Naive thymus-derived CD4-positive, alpha-beta T cell (primary cell): ENCODE measurements at places on chromosomes 4 and X. TPM values are rescaled to one million over a fixed set of nuclear protein-coding genes. Genes with fewer than 3 reads are reported as not detected.

GRCh38 chr4:173486714-173487392, 43.2 kb downstream of the HAND2 start:
- no peak overlapping the region for H3K27ac ChIP-seq
- H3K4me1 ChIP-seq: no peaks in the 10 kb centered on the region
- no peaks in the 10 kb centered on the region for H3K27me3 ChIP-seq
- no peaks in the 10 kb centered on the region for H3K36me3 ChIP-seq

GRCh38 chr4:36187723-36188333, 56.5 kb downstream of the ARAP2 start:
- no peak for DNase-seq
- H3K4me1 ChIP-seq: peaks cover 5% of the 10 kb centered on the region
- no peaks in the 10 kb centered on the region for H3K36me3 ChIP-seq
- H3K27ac ChIP-seq: no peak overlapping the region
- no peak overlapping the region for H3K4me3 ChIP-seq

- H3K4me3 ChIP-seq: no peak overlapping the region
- H3K27ac ChIP-seq: no peak overlapping the region
- DNase-seq: no peak
- H3K4me1 ChIP-seq: no peaks in the 10 kb centered on the region
- no peaks in the 10 kb centered on the region for H3K27me3 ChIP-seq
These were observed 88.9 kb downstream of the RS1 start for GRCh38 chrX:18582910-18583493.

DNA sequence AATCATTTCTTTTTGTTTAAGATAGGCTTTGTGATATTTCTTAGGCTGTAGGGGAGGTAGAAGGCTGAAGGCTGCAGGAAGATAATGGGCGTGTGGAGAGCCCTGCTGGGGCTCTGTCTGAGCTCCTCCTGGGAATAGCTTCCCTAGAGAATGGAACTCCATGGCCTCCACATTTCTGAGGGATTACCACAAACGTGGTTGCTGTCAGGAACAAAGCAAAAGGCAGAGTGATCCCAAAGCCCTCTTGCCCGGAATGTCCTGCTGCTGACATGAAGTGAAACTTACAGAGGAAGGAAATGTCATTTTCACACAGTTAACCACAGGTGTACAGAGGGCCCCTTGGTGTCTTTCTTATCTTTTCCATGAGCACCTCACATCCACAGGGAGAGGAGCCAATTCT, 89.3 kb downstream of the DDIT4L start:
- no peak for DNase-seq
- H3K36me3 ChIP-seq: no peaks in the 10 kb centered on the region
- H3K27ac ChIP-seq: no peak overlapping the region
- no peak overlapping the region for H3K4me3 ChIP-seq

GRCh38 chr4:168503652-168504362, 7.0 kb downstream of the PALLD start:
- no peak overlapping the region for H3K27ac ChIP-seq
- H3K27me3 ChIP-seq: no peaks in the 10 kb centered on the region
- H3K4me3 ChIP-seq: no peak overlapping the region
- DNase-seq: no peak

- DNase-seq: no peak
- H3K27ac ChIP-seq: no peak overlapping the region
- H3K27me3 ChIP-seq: no peaks in the 10 kb centered on the region
- no peaks in the 10 kb centered on the region for H3K4me1 ChIP-seq
- H3K36me3 ChIP-seq: no peaks in the 10 kb centered on the region
- H3K4me3 ChIP-seq: no peak overlapping the region
These were observed 53.6 kb downstream of the FHIP1A start for GRCh38 chr4:151462554-151462953.

DNA sequence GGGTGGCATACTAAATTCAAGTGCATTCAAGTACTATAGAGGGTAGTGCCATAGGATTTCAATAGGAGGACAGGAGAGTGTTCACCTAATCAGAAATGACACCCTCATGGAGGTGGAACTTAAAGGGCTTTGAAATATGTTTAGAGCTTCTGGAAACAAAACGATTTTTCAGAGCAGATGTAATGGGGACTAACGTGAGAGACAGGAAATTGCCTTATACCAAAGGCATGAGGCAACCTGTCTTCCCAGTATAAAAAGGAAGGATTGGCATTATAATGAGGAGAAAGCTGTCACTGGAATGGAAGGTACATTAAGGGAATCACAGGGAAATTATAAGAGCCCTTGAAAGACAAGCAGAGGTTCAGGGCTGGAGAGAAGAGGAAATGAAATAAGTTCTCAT, 116.3 kb upstream of the PNPLA4 start:
- H3K36me3 ChIP-seq: no peaks in the 10 kb centered on the region
- H3K4me1 ChIP-seq: no peaks in the 10 kb centered on the region
- H3K4me3 ChIP-seq: no peak overlapping the region
- no peak overlapping the region for H3K27ac ChIP-seq

GRCh38 chr4:102301167-102301566, 44.1 kb downstream of the SLC39A8 start:
- no peak overlapping the region for H3K4me3 ChIP-seq
- DNase-seq: no peak
- no peaks in the 10 kb centered on the region for H3K27me3 ChIP-seq
- no peaks in the 10 kb centered on the region for H3K4me1 ChIP-seq

GRCh38 chr4:37535872-37536271, 150.3 kb downstream of the RELL1 start:
- H3K4me3 ChIP-seq: no peak overlapping the region
- H3K36me3 ChIP-seq: no peaks in the 10 kb centered on the region
- H3K4me1 ChIP-seq: no peaks in the 10 kb centered on the region
- no peak overlapping the region for H3K27ac ChIP-seq
- no peak for DNase-seq

DNA sequence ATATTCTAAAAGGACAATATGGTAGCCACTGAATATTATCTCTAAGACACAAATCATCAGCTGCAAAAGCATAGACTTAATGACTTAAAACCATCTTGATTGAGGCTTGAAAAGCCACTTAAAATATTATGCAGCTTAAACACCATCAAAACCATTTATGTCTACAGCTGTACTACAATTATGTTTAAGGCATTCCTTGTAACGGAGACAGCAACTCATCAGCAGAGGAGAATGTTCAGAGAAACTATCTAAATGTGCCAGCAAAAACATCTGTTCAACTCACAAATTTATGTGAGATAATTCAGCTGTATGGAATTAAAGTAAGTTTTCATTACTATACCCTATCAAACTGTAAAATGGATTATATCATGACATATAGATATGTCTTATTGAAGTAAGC, 147.9 kb upstream of the CTSO start:
- no peaks in the 10 kb centered on the region for H3K36me3 ChIP-seq
- no peak overlapping the region for H3K27ac ChIP-seq
- no peak overlapping the region for H3K4me3 ChIP-seq
- H3K27me3 ChIP-seq: no peaks in the 10 kb centered on the region
- no peak for DNase-seq

DNA sequence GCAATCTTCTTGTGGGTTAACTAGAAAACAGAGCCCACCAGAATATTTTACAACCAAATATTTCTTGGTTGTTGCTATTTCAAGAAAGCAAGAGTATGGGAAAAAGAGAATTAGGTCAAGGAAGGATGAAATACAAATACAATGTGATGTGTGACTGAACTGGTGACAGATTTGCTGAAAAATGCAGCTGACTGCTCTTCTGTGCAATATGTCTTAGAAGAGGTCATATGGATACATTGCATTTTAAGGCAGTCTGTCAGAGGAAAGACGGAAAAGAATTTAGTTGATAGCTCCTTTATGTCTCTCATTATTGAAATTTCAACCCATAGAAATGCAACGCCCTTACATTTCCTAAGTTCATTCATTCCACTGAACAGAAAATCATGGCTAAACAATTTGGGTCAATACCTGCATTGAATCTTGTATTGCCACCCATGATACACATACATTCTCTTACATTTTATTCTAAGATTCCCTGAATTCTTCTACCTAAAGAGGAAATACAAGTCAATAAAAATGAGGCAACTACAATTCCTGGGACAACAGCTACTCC, 423.1 kb downstream of the ADAM29 start:
- H3K4me1 ChIP-seq: no peaks in the 10 kb centered on the region
- no peak overlapping the region for H3K27ac ChIP-seq
- no peak for DNase-seq
- H3K27me3 ChIP-seq: no peaks in the 10 kb centered on the region
- H3K4me3 ChIP-seq: no peak overlapping the region

GRCh38 chr4:152356428-152357034, 179.4 kb downstream of the FBXW7 start:
- H3K27me3 ChIP-seq: no peaks in the 10 kb centered on the region
- no peak overlapping the region for H3K27ac ChIP-seq
- peaks cover 8% of the 10 kb centered on the region for H3K4me1 ChIP-seq
- H3K36me3 ChIP-seq: no peaks in the 10 kb centered on the region
- H3K4me3 ChIP-seq: no peak overlapping the region
- no peak for DNase-seq

DNA sequence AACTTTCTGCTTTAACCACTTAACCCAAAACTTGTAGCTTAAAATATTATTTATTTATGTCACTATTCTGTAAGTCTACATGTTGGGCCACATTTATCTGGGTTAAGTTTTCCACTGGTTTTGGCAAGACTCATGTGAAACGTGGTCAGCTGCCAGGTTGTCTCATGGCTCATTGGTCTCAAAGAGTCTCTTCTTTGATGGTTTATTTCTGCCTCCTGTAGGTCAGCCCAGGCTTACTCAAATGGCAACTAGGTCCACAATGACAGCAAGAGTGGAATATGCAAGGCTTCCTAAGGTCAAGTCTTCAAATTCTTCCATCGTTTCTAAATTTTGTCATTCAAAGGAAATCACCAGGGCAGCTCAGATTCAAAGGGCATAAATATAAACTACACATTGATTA, 828.7 kb downstream of the PCDH7 start:
- no peaks in the 10 kb centered on the region for H3K27me3 ChIP-seq
- H3K36me3 ChIP-seq: no peaks in the 10 kb centered on the region
- no peak overlapping the region for H3K4me3 ChIP-seq
- H3K27ac ChIP-seq: no peak overlapping the region
- no peaks in the 10 kb centered on the region for H3K4me1 ChIP-seq

DNA sequence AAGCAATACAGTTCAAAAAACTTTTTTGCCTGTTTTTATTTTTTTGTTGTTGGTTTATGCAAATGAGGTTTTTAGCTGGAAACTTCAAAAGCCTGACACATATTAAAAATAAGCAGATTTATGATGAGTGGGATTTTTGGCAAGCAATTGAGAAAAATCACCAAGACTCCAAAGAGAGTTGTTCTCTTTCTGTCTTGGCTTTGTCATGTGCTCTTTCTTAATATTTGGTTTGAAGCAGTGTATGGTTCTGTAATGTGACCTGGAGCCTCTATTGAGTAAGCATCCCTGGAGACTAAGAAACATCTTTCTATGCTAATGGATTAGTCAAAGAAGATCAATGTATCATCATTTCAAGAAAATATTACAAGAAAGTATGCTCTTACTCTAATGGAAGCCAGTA, 11.7 kb downstream of the TRIM2 start:
- H3K4me3 ChIP-seq: no peak overlapping the region
- DNase-seq: no peak
- H3K36me3 ChIP-seq: no peaks in the 10 kb centered on the region

- H3K4me3 ChIP-seq: no peak overlapping the region
- no peaks in the 10 kb centered on the region for H3K4me1 ChIP-seq
These were observed 59.5 kb downstream of the PGRMC2 start for GRCh38 chr4:128227991-128228571.

DNA sequence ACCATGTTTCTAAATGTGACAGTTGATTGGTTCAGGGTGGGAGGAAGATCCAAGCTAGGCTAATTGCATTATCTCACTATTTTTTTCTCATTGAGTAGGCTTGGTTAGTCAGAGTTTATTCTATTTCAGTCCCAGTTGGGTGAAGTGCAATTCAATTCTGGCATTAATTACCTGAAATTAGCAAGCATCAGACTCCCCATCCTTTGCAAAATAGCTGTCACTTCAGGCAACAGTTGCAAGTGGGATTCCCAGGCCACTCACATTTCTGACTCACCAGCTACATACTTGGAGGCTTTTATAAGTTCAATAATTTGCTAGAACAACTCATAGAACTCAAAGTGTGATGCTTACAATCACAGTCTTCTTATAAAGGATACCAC, 155.8 kb upstream of the HAND2 start:
- H3K27ac ChIP-seq: no peak overlapping the region
- no peak overlapping the region for H3K4me3 ChIP-seq
- no peaks in the 10 kb centered on the region for H3K36me3 ChIP-seq
- H3K4me1 ChIP-seq: no peaks in the 10 kb centered on the region
- no peak for DNase-seq

DNA sequence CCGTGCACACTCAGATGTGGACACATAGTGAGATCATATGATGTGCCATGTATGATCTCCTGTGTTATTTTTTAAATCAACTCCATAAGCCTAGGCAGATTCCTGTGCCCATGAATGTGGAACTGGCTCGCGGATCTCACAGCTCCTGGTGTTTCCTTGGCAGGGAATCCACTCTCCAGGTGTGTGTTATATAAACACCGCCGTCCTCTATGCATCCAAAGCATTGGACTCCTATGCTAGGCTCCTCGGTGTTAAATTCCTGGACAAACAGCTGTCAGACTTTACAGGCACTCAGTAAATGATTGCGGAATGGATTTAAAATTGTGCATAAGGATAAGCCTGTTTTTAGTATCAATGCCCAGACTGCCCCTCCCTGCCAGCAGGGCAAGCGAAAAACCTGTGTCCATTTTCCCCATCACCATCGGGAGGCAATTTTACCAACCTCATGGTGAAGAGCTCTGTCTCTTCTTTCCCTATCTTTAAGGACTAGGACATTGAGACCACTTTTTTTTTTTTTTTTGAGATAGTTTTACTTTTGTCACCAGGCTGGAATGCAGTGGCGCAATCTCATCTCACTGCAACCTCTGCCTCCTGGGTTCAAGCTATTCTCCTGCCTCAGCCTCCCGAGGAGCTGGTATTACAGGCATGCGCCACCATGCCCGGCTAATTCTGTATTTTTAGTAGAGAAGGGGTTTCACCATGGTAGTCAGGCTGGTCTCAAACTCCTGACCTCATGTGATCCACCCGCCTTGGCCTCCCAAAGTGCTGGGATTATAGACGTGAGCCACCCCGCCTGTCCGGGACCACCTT, 23.6 kb upstream of the GPR78 start:
- H3K27me3 ChIP-seq: no peaks in the 10 kb centered on the region
- no peak overlapping the region for H3K4me3 ChIP-seq
- no peak overlapping the region for H3K27ac ChIP-seq
- H3K4me1 ChIP-seq: no peaks in the 10 kb centered on the region
- no peaks in the 10 kb centered on the region for H3K36me3 ChIP-seq

BGN gene
- total RNA-seq: not detected

SPACA5 gene
- total RNA-seq: not detected

ZMAT1 gene
- 3.0 and 3.6 TPM in 2 replicates for total RNA-seq

SPATA4 gene
- not detected for total RNA-seq

OPRPN gene
- total RNA-seq: not detected

GLUD2 gene
- 0.10 and 0.23 TPM in 2 replicates for total RNA-seq

SOWAHB gene
- not detected in 2 replicates for total RNA-seq

PDLIM3 gene
- not detected for total RNA-seq
